ENCODE measurements at places on chromosomes 7 and 10. TPM values are rescaled to one million over a fixed set of nuclear protein-coding genes. Genes with fewer than 3 reads are reported as not detected.

GRCh38 chr10:84770824-84771223 lies 442.4 kb downstream of the CCSER2 start:
- DNase-seq = no peak

DNA sequence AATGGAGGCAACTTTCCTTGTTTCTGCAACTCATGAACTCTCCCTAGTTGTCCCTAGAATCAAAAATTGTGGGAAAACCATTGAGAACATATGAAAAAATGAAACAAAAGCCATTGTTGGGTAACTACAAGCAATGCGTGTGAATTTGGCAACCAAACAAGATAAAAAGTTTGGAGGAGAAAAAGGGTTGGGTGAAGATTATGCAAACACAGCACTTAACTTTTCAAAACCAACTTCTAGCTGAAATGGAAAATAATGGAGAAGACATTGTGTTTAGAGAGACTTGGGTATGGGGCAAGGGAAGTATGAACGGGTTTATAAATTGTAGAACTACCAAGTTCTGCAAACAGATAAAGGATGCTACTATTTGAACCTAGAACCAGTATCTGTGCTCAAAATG lies 89.0 kb upstream of the SVIL start:
- no peak for DNase-seq

GRCh38 chr10:124574456-124575070 lies 112.9 kb downstream of the LHPP start:
- DNase-seq = no peak

The TMEM176B gene
- 0.73 TPM for total RNA-seq

All from T-cell (primary cell).